ENCODE measurements at places on chromosomes 6 and 20.

GRCh38 chr6:21115111-21115510 lies 478.4 kb upstream of the SOX4 start:
- no peak for DNase-seq

DNA sequence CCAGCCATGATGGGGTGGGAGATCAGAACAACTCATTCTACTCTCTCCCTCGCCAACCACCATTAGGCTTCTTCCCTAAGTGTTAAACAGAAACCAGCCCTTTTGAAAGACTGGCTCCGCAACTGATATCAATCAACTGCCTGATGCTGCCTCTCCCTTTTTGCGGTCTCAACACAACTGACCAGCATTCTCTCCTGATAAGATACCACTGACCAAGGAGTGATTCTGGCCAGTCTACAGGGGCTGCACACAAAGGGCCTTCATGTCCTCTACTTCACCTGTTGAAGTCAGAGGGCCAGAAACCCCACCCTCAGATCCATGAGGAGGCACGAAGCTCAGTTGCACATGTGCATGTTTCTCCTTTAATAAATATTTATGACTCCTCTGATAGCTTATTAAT lies 145.1 kb downstream of the CD24 start:
- no peak for DNase-seq

DNA sequence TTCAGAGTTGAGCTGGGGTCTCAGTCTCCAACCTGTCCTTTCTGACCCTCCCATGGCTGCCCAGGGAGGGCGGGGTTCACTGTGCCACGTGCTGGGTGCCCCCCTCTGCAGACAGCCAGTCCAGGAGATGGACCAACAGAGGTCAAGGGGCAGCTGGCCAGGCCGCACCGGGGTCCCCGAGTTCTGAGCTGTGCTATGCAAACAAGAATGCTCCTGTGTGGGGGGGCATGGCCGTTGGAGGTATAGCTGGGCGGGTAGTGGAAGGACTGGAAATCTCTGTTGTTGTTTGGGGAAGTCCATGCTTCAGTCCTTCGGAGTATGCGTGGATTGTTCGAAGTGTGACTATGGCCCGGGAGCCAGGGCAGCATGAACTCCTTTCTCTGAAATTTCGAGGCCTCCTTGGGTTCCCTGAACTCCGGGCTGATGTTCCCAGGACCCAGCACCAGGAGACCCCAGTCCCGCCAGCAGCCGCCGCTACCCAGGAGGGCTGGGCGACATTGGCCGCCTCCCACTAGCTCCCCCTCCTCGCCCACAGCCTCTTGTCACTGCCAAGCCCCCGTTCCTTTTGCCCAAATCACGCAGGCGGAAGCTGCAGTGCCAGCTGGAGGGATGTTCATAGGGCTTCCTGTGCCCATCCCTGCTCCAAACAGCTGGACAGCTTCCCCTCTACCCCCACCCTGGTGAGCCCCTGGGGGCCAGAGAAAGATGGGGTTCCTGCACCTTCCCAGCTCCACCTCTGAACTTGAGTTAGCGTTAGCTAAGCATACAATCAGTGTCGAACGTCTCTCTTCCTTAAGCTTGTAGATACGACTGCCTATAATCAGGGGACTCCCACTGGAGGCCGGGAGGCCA lies 126.6 kb downstream of the TAF4 start:
- no peak for DNase-seq

GRCh38 chr6:16413399-16413798 lies 175.0 kb downstream of the GMPR start:
- no peak for DNase-seq

DNA sequence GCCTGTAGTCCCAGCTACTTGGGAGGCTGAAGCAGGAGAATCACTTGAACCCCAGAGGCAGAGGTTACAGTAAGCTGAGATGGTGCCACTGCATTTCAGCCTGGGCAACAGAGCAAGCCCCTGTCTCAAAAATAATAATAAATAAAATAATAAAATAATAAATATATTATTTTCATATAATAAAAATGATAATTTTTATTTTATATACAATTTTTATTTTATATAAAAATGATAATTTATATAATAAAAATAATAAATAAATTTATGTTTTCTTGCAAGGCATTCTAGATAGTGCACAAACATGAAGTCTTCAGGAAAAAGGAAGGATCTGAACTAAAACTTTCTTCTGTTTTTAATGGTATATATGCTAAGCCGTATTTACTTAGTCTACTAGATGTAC lies 12.6 kb upstream of the SGK1 start:
- DNase-seq, result no peak

DNA sequence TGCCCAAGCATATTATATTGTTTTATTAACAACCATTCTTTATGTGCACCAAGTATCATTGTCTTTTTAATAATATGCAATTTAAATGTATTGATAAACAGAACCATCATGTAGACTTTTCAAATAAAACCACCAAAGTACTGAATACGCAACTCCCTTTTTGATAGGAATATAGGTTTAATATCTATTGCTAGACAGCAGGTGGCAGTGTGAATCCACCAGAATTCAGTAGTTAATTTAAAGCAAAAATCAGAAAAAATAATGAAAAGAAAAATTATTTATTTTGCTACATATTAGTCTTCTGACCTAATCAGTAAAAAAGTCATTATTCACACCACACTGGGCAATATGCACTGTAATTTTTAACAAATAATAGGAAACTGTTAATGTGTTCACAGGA lies 143.7 kb downstream of the KLHL32 start:
- DNase-seq, result peak; percentile 13

GRCh38 chr6:154736618-154737259 lies 3.5 kb downstream of the SCAF8 start:
- no peak for DNase-seq

DNA sequence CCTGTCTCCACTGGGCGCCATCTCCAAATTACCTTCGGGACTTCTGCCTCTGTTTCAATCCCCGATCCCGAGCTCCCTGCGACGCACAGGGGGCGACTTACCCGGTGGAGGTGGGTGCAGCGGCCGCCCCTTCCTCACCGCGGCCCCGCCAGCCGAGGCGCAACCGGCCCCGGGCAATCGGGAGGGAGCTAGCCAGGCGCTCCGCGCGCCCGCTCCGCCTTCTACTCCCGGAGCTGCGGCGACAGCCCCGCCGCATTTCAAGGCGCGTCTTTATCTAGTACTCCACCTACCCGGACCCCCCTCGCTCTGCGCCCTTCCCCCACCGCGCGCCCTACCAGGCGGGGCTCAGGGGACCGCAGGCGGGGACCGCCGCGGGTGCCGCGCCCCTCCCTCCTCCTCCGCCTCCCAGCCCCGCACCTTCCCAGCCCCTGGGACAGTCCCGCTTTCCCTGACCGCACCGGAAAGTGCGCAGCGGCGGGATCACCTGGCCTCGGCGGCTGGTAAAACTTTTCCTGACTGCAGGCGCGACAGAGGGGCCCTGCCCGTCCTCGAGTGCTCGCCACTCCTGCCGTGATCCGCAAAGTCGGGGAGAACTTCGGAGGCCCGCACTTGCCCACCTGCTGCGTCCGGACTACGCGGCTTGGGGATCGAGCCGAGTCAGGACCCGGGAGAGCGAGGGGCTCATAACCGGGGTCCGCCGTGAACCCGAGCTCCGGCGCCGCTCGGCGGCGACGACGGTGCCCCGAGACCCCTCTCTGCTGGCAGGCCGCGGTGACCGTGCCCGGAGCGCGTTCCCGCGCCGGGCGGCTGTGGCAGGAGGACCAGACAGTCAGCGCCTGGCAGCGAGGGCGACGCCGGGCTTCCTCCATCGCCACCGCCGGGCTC lies 8.0 kb upstream of the NKX2-2 start:
- DNase-seq, result no peak

DNA sequence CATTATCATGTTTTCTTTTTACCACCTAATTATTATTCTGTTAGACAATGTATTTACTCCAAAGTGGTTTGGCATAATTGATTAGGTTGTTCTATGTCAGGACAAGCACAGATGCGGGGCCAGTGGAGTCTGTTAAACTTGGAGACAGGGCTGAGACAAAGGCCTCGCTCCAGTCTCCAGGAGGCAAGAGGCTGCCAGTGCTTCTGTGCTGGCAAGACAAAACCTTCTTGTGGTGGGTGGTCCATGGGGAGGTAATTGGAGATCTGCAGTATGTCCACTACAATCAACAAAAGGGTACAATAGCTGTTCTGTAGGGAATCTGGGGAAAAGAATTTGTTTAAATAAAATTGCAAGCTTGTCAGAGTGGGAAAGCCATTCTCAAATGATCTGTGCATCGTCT lies 677.2 kb upstream of the SLC35B3 start:
- no peak for DNase-seq

GRCh38 chr20:4160761-4161305 lies 145.5 kb upstream of the RNF24 start:
- DNase-seq, result no peak

DNA sequence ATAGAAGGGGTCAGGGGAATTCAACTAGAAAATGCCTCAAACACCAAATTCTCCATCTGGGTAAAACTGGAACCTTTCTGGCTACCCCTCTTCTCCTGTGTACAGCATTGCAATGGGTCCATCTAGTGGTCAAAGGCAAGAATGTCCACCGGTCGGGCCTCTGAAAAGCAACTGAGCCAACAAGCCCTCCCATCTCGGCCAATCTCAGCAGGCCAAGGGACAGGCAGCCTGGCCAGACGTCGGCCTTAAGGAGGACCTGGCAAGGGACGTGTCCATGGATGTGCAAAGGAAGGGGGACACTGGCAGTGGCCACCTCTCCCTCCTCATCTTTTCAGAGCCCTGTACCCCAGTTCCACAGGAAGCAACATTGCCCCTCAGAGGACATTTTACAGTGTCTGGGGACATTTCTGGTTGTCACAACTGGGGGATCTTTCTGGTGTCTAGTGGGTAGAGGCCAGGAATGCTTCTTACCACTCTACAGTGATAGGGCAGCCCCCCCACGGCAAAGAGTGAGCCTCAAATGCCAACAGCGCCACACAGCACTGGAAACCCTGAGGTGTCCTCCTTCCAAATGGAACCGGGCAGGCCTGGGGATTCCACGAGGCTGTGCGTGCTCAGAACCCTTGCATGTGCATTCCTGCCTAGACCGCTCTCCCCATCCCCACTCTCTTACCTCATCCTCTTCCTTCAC lies 99.8 kb upstream of the FOXA2 start:
- peak; percentile 81 for DNase-seq

GRCh38 chr6:155187994-155188706 lies 75.7 kb upstream of the CLDN20 start:
- DNase-seq, result no peak

DNA sequence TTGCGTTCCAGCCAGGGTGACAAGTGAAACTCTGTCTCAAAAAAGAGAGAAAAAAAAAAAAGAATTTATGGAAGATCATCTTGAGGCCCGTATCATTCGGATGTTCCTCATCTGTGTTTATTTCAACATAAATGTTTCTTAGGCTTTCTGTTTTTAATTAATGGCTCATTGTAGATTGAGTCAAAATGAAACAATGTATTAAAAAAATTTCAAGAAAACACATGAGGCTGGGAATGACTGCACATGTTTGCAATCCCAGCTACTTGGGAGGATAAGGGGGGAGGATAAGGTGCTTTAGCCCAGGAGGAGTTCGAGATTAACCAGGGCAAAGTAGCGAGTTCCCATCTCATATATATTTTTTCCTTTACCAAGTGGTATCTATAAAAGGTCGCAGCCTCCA lies 47.3 kb downstream of the ITCH start:
- DNase-seq, result no peak

- no peak for DNase-seq
Observed at GRCh38 chr20:43341511-43341910, 116.2 kb upstream of the SRSF6 start.

- peak; percentile 62 for DNase-seq
Observed at GRCh38 chr6:21587961-21588480, 5.5 kb upstream of the SOX4 start.

DNA sequence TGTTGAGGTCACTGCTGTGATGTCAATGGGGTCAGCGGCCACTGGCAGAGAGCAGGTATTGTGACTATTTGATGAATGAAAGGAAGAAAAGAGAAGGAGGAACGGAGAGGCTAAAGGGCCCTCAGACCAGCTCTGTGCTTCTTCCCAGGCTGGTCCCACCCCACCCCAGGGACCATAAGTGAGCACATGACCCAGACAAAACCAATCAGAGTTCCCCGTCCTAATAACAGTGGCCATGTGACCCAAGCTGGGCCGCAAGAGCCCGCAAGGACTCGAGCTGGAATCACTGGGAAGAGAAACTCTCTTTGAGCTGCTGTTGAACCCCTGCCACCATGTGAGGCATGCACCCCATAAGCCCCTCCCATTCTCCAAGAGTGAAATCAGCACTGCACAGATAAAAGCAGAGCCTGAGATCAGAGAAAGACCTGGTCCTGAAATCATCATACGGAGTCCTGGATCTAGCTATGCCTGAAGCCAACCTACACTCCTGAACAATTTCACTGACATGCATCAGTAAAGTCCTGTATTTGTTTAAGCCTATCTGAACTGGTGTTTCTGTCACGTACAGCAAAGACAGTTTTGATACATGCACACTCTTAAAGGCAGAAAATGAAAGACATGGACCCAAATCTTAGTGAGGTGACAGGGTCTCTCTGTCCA lies 90.2 kb downstream of the PREX1 start:
- DNase-seq, result no peak

All from SW480 (cell line).